Left lung (tissue), 14 donors: ENCODE measurements at places on chromosomes 12 and 14. TPM values are rescaled to one million over a fixed set of nuclear protein-coding genes. Genes with fewer than 3 reads are reported as not detected.

The CLEC4A gene
- total RNA-seq, result 6.5 TPM

The GPRC5D gene
- not detected for total RNA-seq

The LRRIQ1 gene
- total RNA-seq, result 4.6 TPM

The CSRP2 gene
- 24.8 TPM for total RNA-seq
